ENCODE measurements at places on chromosomes 3 and 15. TPM values are rescaled to one million over a fixed set of nuclear protein-coding genes. Genes with fewer than 3 reads are reported as not detected.

OIP5 gene
- total RNA-seq, result 5.3 TPM

TMEM212 gene
- not detected for total RNA-seq

IL5RA gene
- not detected for total RNA-seq

GOLGA8J gene
- 0.13 TPM for total RNA-seq

HTR3D gene
- total RNA-seq, result not detected

MKRN2 gene
- 22.3 TPM for total RNA-seq

USP50 gene
- total RNA-seq, result 0.69 TPM

POPDC2 gene
- 0.16 TPM for total RNA-seq

SH3BP5 gene
- total RNA-seq, result 108 TPM

ARL14 gene
- total RNA-seq, result not detected

CASR gene
- not detected for total RNA-seq

NRROS gene
- 4.4 TPM for total RNA-seq
